ENCODE measurements at places on chromosomes 6 and 20.

DNA sequence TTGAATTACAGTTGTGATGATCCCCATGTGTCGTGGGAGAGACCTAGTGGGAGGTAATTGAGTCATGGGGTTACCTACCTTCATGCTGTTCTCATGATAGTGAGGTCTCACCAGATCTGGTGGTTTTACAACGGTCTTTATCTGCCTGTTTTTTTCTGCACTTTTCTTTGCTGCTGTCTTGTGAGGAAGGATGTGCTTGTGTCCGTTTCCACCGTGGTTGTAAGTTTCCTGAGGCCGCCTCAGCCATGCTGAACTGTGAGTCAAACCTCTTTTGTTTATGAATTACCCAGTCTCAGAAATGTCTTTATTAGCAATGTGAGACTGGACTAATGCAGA lies 6.5 kb upstream of the RANBP9 start:
- H3K27me3 ChIP-seq = no peaks in the 10 kb centered on the region
- H3K36me3 ChIP-seq = no peaks in the 10 kb centered on the region
- H3K27ac ChIP-seq = no peak overlapping the region
- no peaks in the 10 kb centered on the region for H3K4me1 ChIP-seq
- DNase-seq = no peak

- no peaks in the 10 kb centered on the region for H3K36me3 ChIP-seq
- H3K4me1 ChIP-seq = no peaks in the 10 kb centered on the region
- no peak overlapping the region for H3K4me3 ChIP-seq
- no peak overlapping the region for H3K27ac ChIP-seq
- no peaks in the 10 kb centered on the region for H3K27me3 ChIP-seq
Measured at GRCh38 chr6:7649037-7649810, 59.2 kb downstream of the SNRNP48 start.

DNA sequence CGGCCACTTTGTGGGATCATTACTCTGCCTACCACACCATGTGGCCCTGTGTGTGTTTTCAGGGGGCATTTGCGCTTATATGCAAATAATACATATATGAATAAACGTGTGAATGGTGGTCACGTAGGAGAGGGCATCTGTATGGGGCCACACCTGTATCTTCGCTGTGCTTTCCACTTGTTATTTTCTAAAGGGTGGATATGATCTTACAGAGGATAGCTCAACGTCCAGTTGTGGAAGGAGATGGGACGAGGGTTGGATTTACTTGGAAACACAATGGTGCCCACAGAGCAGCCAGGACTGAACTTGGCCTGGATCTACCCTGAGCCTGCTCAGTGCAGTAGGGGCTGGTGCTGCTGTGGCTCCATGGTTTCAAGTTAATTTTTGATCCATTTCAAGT lies 93.3 kb downstream of the YTHDF1 start:
- no peak overlapping the region for H3K4me3 ChIP-seq
- H3K27ac ChIP-seq = no peak overlapping the region
- no peaks in the 10 kb centered on the region for H3K27me3 ChIP-seq
- no peaks in the 10 kb centered on the region for H3K4me1 ChIP-seq
- no peak for DNase-seq

DNA sequence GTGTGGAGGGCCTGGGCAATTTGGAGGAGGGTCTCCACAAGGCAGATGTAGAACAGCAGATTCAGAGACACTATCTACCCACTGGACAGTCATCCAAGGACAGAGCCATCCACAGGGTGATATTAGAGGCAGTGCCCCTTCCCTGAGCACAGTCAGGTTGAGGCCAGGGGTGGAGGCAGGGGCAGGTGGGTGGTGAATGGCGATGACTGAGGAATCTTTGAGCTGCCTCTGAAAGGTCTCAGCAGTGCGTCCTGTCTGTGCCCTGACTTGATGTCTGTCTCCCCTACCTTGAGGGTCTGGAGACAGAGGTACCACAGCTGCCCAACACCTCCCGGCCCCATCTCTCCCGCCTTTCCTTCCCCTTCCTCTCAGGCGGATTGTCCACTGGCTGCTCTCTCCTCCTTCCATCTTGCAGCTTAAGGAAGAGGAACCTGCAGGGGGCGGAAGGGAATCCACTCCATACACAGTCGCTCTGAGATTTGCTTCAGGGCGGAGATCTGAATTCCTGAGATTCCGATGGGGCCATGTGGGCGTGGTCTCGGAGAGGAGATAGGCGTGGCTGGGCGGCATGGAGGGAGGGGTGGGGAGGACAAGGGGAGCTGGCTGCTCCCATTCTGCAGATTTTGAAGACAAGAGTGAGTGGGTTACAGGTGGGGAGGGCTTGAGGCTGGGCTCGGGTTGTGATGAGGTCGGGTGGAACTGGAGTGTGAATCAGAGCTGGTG lies 1.7 kb downstream of the MUCL3 start:
- no peak overlapping the region for H3K27ac ChIP-seq
- H3K4me1 ChIP-seq = no peaks in the 10 kb centered on the region
- DNase-seq = no peak
- no peaks in the 10 kb centered on the region for H3K36me3 ChIP-seq
- H3K4me3 ChIP-seq = no peak overlapping the region

GRCh38 chr6:95574811-95575210 lies 2.5 kb upstream of the MANEA start:
- no peak overlapping the region for H3K4me3 ChIP-seq
- no peaks in the 10 kb centered on the region for H3K27me3 ChIP-seq
- H3K36me3 ChIP-seq = no peaks in the 10 kb centered on the region

DNA sequence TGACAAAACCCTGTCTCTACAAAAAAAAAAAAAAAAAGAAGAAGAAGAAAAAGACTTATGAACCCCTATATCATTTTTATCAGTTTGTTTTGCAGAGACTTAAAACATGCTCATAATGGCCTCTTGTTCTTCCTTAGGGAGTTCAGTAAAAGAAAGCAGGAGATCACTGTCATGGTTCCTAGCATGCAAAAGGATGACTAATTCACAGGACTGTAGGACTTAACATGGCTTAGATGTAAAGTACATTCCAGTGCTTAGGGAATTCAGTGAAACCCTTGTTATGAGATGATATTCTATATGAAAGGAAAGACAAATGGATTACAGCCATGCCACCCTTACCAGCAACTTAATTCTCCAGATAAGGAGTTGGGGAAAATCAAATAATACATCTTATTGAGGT lies 29.5 kb downstream of the EEF1A1 start:
- H3K27me3 ChIP-seq = no peaks in the 10 kb centered on the region
- DNase-seq = no peak
- H3K27ac ChIP-seq = no peak overlapping the region
- no peaks in the 10 kb centered on the region for H3K4me1 ChIP-seq
- no peak overlapping the region for H3K4me3 ChIP-seq

DNA sequence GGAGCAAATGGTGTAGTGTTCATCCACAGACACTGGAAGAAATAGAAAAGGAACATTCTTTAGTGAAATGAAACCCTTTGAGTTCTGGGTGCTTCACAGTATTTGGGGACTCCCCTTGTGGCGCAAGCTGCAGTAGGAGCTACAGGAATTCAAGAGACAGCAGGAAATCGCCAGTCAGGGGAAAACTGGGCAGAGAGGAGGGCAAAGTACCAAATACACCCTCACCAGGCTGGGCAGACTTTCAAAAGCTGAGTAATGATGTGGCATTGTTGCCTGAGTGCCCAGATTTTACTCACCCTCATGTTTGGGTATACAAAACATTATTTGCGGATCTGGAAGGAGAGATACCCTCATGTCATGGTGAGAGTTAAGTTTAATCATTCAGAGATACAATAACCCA lies 97.9 kb downstream of the SOD2 start:
- DNase-seq = no peak
- H3K27me3 ChIP-seq = no peaks in the 10 kb centered on the region
- no peak overlapping the region for H3K27ac ChIP-seq
- H3K4me1 ChIP-seq = no peaks in the 10 kb centered on the region
- H3K4me3 ChIP-seq = no peak overlapping the region
- H3K36me3 ChIP-seq = no peaks in the 10 kb centered on the region

DNA sequence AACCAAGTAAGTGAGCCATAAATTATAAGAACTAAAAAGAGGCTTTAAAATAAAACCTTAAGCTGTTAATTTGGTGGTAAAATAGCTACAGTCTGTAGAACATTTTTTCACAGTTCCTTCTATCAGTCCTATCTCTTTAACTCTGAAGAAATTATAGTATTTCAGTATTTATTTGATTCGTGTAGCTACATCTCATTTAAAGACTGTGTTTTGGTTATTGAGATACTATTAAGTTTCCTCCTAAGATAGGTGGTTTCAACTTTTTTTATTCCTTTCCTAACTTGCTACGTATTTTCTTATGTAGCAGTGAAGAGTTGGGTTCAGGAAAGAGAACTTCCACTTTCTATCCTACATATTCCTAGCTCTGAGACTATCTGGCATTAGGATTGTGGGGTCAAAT lies 97.2 kb downstream of the CD2AP start:
- H3K27ac ChIP-seq = no peak overlapping the region
- H3K4me1 ChIP-seq = no peaks in the 10 kb centered on the region
- no peaks in the 10 kb centered on the region for H3K27me3 ChIP-seq
- no peak overlapping the region for H3K4me3 ChIP-seq
